ENCODE measurements at places on chromosomes 13 and 19.

- peaks cover 27% of the 10 kb centered on the region for H3K4me1 ChIP-seq
- H3K27ac ChIP-seq, result peak overlapping the region; percentile 47
- no peak for DNase-seq
- H3K4me3 ChIP-seq, result no peak overlapping the region
Measured at GRCh38 chr19:16899566-16900075, 10.8 kb downstream of the F2RL3 start.

DNA sequence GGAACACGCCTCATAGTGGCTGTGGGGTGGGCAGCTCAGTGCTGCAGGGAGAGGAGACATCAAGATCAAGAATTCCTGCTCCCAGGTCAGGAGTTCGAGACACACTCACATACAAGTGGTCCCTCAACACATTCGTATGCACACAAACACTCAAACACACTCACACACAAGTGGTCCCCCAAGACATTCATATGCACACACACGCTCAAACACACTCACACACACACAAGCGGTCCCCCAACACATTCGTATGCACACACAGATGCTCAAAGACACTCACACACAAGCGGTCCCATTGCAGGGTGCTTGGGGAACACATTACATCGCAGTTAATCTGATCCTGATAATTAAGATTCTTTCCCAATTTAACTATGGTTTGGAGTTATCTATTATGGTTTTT lies 28.2 kb downstream of the FCGBP start:
- peaks cover 31% of the 10 kb centered on the region for H3K36me3 ChIP-seq
- H3K27me3 ChIP-seq, result no peaks in the 10 kb centered on the region
- no peak for DNase-seq
- peaks cover 15% of the 10 kb centered on the region for H3K4me1 ChIP-seq

DNA sequence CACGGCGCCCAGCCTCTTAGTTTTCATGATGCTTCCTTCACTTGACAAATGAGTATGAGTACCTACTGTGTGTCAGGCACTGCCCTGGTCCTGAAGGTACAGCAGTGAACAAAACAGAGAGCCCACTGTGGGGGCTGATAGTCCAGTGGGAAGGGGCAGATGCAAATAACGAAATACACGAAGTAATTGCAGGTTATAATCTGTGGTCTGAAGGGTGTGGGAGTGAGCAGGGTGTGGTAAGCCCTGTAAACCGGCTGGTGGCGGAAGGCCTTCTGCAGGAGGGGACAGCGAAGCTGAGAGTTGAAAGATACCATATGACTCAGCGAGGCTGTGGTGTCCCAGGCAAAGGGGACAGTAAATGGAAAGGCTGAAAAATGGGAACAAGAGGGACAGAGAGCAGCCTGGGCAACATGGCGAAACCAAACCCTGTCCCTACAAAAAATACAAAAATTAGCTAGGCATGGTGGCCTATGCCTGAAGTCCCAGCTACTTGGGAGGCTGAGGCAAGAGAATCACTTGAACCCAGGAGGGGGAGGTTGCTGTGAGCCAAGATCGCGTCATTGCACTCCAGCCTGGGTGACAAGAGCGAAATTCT lies 60.5 kb downstream of the MAP4K1 start:
- no peak for DNase-seq
- no peak overlapping the region for H3K27ac ChIP-seq
- no peaks in the 10 kb centered on the region for H3K36me3 ChIP-seq
- H3K4me1 ChIP-seq, result peaks cover 8% of the 10 kb centered on the region
- peaks cover 6% of the 10 kb centered on the region for H3K27me3 ChIP-seq

GRCh38 chr19:55617426-55617825 lies 6.9 kb downstream of the ZNF784 start:
- H3K36me3 ChIP-seq, result no peaks in the 10 kb centered on the region
- H3K4me3 ChIP-seq, result no peak overlapping the region
- H3K4me1 ChIP-seq, result peaks cover 34% of the 10 kb centered on the region
- H3K27me3 ChIP-seq, result no peaks in the 10 kb centered on the region
- no peak for DNase-seq

GRCh38 chr19:10712045-10712444 lies 5.8 kb upstream of the DNM2 start:
- no peak for DNase-seq
- no peak overlapping the region for H3K27ac ChIP-seq
- no peak overlapping the region for H3K4me3 ChIP-seq
- H3K27me3 ChIP-seq, result no peaks in the 10 kb centered on the region
- H3K36me3 ChIP-seq, result no peaks in the 10 kb centered on the region

- no peak for DNase-seq
- H3K27me3 ChIP-seq, result no peaks in the 10 kb centered on the region
- no peak overlapping the region for H3K27ac ChIP-seq
- no peak overlapping the region for H3K4me3 ChIP-seq
- H3K4me1 ChIP-seq, result no peaks in the 10 kb centered on the region
- H3K36me3 ChIP-seq, result no peaks in the 10 kb centered on the region
Measured at GRCh38 chr13:78102121-78102677, 183.6 kb upstream of the EDNRB start.

GRCh38 chr13:109166804-109167203 lies 537.4 kb downstream of the MYO16 start:
- no peaks in the 10 kb centered on the region for H3K36me3 ChIP-seq
- DNase-seq, result no peak
- H3K27ac ChIP-seq, result no peak overlapping the region
- H3K4me1 ChIP-seq, result peaks cover 10% of the 10 kb centered on the region
- no peak overlapping the region for H3K4me3 ChIP-seq

DNA sequence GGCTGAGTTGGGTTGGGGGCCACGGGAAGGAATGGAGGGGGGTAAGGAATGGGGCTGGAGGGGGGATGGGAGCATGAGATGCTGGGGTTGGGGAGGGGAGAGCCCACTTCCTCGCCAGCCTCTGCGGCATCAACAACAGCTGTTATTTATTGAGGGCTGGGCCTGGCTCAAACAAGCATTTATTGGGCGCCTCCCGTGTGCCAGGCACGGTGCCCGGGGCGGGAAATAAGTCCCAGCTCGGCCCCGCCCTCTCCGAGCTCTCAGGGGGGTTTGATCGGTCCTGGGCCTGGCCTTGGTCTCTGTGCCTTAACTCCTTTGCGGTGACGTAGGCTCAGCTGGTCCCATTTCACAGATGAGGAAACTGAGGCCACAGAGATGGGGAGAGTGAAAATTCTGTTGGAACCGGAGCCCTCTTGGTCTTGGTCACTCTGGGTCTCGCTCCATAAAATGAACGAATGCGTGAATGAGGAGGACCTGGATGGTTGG lies 919 bp upstream of the ADAMTS10 start:
- H3K36me3 ChIP-seq, result peaks cover 4% of the 10 kb centered on the region
- H3K27me3 ChIP-seq, result no peaks in the 10 kb centered on the region
- H3K4me1 ChIP-seq, result peaks cover 67% of the 10 kb centered on the region
- peak overlapping the region; percentile 80 for H3K4me3 ChIP-seq

- peak overlapping the region; percentile 86 for H3K4me3 ChIP-seq
- DNase-seq, result peak; percentile 18
- peaks cover 18% of the 10 kb centered on the region for H3K27me3 ChIP-seq
- H3K36me3 ChIP-seq, result no peaks in the 10 kb centered on the region
- H3K4me1 ChIP-seq, result peaks cover 36% of the 10 kb centered on the region
Measured at GRCh38 chr19:10290876-10291553, 1.3 kb downstream of the ICAM5 start.

DNA sequence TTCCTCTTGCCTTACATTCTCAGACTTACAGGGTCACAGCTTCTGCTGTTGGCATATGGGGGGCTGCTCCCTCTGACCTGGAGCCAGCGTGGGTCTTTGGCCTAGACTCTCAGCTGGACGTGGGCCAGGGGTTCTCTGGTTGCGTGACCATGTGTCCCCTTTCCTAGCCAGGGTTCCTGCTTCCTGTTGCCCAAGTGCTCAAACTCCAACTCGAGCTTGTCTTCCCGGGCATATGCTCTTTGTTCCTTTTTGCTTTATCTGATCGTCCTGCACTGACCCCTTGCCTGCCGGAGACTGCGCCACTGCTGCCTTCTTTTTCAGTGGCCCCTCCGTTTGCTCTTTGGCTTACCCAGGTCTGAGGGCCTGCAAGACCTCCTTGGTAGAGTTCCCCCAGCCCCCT lies 25.3 kb upstream of the GPR183 start:
- no peaks in the 10 kb centered on the region for H3K27me3 ChIP-seq
- H3K4me1 ChIP-seq, result peaks cover 22% of the 10 kb centered on the region
- no peak for DNase-seq
- no peak overlapping the region for H3K27ac ChIP-seq
- no peak overlapping the region for H3K4me3 ChIP-seq

GRCh38 chr19:39199025-39199424 lies 2.3 kb downstream of the NCCRP1 start:
- H3K4me3 ChIP-seq, result no peak overlapping the region
- H3K27ac ChIP-seq, result no peak overlapping the region
- H3K36me3 ChIP-seq, result no peaks in the 10 kb centered on the region
- peaks cover 49% of the 10 kb centered on the region for H3K27me3 ChIP-seq
- H3K4me1 ChIP-seq, result peaks cover 25% of the 10 kb centered on the region

- no peaks in the 10 kb centered on the region for H3K36me3 ChIP-seq
- no peak overlapping the region for H3K27ac ChIP-seq
- H3K4me1 ChIP-seq, result no peaks in the 10 kb centered on the region
Measured at GRCh38 chr13:91648012-91648411, 249.6 kb downstream of the GPC5 start.

GRCh38 chr13:46160471-46161066 lies 21.4 kb downstream of the LCP1 start:
- H3K4me3 ChIP-seq, result peak overlapping the region; percentile 66
- H3K4me1 ChIP-seq, result peaks cover 56% of the 10 kb centered on the region
- DNase-seq, result peak; percentile 76
- H3K27ac ChIP-seq, result peak overlapping the region; percentile 97

- H3K4me3 ChIP-seq, result no peak overlapping the region
- peaks cover 2% of the 10 kb centered on the region for H3K27me3 ChIP-seq
- H3K27ac ChIP-seq, result no peak overlapping the region
- no peaks in the 10 kb centered on the region for H3K4me1 ChIP-seq
Measured at GRCh38 chr19:46107371-46107770, 17.1 kb downstream of the IGFL3 start.

GRCh38 chr19:641702-642101 lies 2.0 kb downstream of the FGF22 start:
- peaks cover 10% of the 10 kb centered on the region for H3K36me3 ChIP-seq
- no peak overlapping the region for H3K4me3 ChIP-seq
- no peak overlapping the region for H3K27ac ChIP-seq
- DNase-seq, result no peak
- H3K27me3 ChIP-seq, result no peaks in the 10 kb centered on the region

- H3K4me1 ChIP-seq, result peaks cover 5% of the 10 kb centered on the region
- H3K4me3 ChIP-seq, result no peak overlapping the region
- no peak for DNase-seq
Measured at GRCh38 chr13:51731759-51732158, 72.2 kb downstream of the DHRS12 start.

- H3K36me3 ChIP-seq, result peaks cover 34% of the 10 kb centered on the region
- peaks cover 49% of the 10 kb centered on the region for H3K4me1 ChIP-seq
- H3K4me3 ChIP-seq, result peak overlapping the region; percentile 94
- no peaks in the 10 kb centered on the region for H3K27me3 ChIP-seq
Measured at GRCh38 chr19:18832306-18833140, 764 bp downstream of the UPF1 start.

DNA sequence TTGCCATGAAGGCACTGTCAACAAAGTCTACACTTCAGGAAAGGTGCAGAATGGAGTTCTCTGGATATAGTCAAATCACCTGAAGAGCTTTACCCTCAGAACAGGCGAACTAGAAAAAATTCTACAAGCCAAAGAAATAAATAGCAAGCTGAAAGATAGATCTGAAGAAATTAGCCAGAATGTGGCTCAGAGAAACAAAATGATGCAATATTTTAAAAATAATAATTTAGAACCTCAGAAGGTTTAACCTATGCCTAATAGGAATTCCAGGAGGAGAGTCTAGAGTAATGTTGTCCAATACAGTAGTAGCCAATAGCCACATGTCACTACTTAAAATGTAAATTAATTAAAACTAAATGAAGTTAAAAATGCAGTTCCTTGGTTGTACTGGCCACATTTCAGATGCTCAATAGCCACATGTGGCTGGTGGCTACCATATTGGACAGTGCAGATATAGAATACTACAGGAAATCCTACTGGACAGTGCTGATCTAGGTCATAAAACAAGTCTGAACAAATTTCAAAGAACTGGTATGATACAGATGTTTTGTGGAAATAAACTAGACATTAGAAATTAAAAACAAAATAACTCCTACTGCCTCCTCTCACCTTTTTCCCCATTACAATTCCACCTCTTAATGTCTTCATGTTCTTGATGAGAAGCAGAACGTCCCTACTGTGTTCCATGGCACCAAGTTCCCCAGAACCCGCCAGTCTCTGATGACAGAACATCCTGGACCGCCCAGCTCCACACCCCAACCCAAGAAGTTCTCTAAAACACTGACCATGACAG lies 679 bp upstream of the CDADC1 start:
- no peak for DNase-seq
- peak overlapping the region; percentile 97 for H3K27ac ChIP-seq
- no peaks in the 10 kb centered on the region for H3K27me3 ChIP-seq
- peak overlapping the region; percentile 97 for H3K4me3 ChIP-seq
- peaks cover 36% of the 10 kb centered on the region for H3K4me1 ChIP-seq
- H3K36me3 ChIP-seq, result no peaks in the 10 kb centered on the region

DNA sequence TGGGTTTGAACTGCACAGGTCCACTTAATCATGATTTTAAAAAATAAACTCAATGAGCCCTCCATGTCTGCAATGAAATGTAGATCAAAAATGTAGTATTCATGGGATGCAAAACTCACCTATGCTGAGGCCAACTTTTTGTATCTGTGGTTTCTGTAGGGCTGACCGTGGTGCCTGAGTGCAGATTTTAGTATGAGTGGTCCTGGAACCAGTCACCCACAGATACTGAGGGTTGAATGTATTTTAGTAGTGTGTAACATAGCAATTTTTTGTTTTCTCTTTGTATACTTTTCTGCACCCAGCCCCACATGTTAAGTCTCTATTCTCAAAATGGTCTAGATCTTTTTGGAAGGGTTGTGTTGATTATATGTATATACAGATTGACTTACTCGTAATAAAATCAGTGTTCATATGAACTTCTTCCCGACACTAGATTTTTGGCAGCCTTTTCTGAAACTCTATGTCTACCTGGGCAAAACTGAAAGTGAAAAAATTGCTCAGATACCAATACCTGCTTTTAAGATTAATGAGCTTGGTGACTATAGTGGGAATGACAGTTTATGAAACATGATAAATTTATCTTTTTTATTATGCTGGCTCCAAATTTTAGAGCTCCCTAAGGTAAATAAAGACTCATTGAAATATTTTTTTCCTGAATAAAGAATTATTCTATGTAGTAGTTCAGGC lies 51.6 kb downstream of the DNAJC15 start:
- H3K4me3 ChIP-seq, result no peak overlapping the region
- H3K27ac ChIP-seq, result no peak overlapping the region

- peak within 1 kb of the TSS; percentile 98 for H3K4me3 ChIP-seq
- H3K4me1 ChIP-seq, result peaks cover 49% of the 10 kb centered on the region
- no peaks in the 10 kb centered on the region for H3K27me3 ChIP-seq
- DNase-seq, result peak; percentile 99
- peak within 1 kb of the TSS; percentile 98 for H3K27ac ChIP-seq
- H3K36me3 ChIP-seq, result no peaks in the 10 kb centered on the region
Measured at GRCh38 chr19:36114721-36115452, at the start of gene POLR2I. POLR2I (minus strand) TSS chr19:36114875; CDS start chr19:36114856, 19 bp downstream.

DNA sequence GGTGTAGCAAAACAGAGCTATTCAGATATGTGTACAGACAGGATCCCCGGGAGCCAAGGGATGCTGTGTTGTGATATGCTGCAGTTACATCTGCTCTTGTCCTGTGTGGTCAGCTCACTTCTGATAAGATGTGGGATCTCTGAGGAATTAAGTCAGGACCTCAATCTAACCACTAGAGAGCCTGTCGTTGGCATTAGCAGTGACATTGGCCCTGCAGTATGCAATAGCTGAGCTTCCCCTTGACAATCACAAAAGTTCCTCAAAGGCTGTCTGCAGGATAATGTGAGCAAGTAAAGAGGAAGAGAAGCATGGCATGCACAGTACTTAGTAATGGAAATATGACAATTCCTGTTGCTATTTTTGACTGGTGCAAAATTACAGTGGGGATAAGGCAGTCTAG lies 203.4 kb upstream of the MIR17HG start:
- H3K36me3 ChIP-seq, result no peaks in the 10 kb centered on the region
- no peaks in the 10 kb centered on the region for H3K4me1 ChIP-seq
- H3K27ac ChIP-seq, result no peak overlapping the region
- no peak overlapping the region for H3K4me3 ChIP-seq
- DNase-seq, result no peak
- H3K27me3 ChIP-seq, result peaks cover 16% of the 10 kb centered on the region

All from naive thymus-derived CD8-positive, alpha-beta T cell (primary cell).